GM13977 (cell line): ENCODE measurements at places on chromosomes 12 and 14.
A peak's percentile ranks its signal among the peaks of the same experiment; 100 is the strongest.

GRCh38 chr14:91750634-91751198, 18.8 kb upstream of the CATSPERB start:
- no peak for DNase-seq

DNA sequence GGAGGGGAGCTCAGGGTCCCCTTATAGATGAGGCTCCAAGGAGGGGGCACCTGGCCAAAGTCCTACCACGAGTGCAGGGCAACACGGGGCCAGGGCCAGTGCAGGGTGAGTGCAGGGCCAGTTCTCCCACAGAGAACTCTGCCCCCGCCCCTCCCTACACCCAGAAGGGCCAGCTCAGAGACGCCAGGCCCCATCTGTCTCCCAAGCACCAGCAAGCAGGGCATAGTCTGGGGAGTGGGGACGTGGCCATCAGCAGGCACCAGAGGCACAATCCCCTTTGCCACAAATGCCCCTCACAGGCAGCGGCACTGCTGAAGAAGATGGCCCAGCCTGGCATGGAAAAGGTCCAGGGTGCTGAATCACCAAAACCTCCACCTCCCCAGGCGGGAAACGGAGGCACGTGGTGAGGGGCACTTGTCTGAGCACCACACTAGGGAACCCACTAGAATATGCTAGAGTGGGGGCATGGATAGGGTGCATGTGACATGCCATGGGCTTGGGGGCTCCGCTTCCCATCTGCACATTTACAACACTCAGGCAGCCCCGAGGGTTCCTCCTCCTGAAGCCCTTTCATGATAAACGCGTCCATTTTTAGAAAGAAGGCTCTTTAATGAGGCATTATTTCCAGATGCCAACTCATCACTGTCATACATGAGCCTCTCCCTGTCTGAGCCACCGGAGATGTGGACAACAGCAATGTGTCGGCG, 17.8 kb downstream of the CCDC85C start:
- no peak for DNase-seq

DNA sequence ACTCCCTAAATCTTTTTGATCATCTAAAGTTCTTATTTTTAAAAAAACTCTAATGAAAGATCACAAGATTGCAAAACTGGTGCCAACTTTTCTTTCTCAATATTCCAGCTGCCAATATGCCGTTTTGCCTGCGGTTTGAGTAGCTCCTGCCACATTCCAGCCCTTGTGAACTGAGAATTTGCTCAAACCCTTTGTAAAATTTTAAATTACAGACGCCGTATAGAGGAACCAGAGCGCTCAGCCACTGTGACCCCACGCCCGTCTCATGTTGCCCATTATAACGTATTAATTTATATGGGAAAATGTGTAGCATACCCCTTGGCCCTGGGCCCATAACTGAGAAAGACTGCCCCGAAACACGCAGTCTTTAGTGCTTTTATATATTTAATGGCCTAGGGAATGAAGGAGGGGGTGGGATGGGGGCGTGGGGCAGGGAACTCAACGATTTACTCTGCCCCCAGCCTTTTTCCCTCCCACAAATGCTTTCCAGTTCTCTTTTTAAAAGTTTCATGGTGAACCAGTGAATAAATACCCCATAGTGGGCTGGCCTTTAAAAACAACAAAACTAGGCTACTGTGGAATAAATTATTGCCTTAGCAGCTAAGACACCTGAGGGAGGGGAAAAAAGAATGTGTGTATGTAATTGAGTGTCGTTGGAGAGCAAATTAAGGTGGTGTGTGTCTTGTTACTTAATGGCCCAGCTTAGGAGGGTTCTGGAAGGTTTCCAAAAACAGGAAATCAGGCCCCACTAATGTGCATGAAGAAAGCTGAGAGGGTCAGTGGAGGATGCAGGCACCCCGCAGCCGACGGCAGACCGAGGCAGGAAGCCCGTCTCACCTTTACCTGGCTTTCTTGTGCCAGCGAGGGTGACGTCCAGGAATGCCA, 45.7 kb upstream of the RFLNA start:
- no peak for DNase-seq

DNA sequence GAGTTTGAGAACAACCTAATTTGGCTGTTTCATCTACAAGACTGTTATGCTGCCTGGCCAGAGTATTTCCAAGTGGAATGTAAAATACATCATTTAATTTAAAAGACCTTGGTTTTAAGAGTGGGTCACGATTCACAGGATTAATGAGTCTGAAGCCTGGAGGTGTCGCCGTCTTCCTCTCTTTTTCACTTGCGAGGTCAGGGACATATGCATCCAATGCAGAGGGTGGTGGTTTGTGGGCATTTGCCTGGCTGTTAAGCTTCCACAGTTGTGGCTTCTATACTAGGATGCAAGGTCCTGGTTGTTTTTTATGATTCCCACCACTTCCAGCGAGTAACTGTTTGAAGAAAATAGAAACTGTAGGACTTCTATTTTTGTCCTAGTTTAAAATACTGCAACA, 22.8 kb upstream of the RASSF3 start:
- DNase-seq: no peak

DNA sequence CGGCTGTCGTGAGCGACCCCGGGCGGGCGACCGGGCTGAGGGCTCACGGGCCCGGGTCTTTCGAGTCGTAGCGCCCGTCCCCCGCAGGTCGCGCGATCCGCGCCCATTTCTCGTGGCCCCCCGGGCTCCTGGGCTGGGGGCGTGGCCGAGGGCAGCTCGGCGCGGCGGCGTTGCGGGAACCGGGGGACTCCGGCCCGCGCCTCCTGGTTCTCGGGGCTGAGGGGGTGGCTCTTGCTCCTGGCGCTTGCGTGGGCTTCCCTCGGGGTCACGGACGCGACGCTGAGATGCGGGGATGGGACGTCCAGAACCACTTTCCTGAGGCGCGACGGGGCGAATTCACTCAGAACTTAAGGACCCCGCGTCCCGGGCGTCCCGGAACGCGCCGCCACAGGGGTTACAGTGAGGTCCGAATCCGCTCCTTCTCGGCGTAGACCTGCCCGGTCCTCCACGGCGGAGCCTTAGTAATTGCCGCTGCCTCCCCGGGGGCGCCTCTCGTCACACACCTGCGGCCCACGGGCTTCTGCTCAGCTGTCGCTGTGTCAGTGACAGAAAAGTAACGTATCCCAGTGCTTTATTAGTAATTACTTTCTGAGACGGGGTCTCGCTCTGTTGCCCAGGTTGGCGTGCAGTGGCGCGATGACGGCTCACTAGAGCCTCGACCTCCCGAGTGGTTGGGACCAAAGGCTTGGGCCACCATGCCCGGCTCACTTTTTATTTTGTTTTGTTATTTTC, 606 bp downstream of the EP400 start:
- peak; percentile 58 for DNase-seq

DNA sequence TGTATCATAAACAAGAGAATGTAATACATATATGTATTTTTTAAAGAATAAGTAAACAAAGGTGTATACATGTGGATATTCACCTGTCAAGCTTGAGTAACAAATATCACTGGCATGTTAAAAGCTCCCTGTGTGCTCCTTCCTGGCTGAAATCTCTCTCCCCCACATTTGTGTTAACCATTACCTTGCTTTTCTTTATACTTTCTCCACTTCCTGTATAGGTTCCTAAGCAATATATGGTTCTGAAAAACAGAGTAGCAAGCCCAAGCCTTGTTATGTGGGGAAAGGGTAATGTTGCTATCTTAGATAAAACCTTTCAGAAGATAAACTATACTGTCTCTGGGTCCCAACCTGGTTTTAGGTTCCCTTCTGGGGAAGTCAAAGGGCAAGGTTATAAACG, 32.3 kb upstream of the TBC1D30 start:
- no peak for DNase-seq

- DNase-seq: no peak
Measured at GRCh38 chr12:98260276-98260675, 255.1 kb upstream of the TMPO start.

GRCh38 chr12:3311491-3312103, 179.4 kb upstream of the PRMT8 start:
- DNase-seq: no peak

DNA sequence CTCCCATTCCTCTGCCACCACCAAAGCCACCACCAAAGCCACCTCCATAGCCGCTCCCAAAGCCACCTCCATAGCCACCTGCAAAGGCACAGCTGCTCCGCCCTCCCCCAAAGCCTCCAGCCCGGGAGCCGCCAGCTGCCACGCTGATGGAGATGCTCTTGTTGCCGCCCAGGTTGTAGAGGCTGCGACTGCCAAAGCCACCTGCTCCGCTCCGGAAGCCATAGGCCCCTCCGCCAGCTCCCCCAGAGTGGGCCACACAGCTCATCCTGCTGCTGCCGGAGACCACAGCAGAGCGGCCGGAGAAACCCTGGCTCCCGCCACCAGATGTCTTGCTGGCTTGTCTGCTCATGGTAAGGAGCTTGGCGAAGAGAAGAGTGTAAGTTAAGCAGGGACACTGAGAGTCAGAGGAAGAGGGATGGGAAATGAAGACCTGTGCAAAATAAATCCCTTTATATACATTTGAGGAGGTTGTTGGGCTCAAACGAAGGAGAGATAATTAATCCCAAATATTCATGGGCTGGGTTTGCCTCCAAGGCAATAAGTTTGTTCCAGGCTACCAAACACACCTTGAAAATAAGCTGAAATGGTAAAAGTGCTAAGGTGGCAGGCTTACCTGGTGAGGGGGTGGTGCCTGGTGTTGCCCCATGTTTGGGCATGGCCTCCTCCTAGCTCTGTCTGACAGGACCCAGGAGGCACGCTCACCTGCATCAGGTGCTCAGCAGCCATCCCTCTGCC, at the start of gene KRT3:
TSS of gene KRT3 (minus strand) at position 424 of the 735 bp plus-strand sequence. CDS start at position 349, 75 bp downstream.
- DNase-seq: no peak

DNA sequence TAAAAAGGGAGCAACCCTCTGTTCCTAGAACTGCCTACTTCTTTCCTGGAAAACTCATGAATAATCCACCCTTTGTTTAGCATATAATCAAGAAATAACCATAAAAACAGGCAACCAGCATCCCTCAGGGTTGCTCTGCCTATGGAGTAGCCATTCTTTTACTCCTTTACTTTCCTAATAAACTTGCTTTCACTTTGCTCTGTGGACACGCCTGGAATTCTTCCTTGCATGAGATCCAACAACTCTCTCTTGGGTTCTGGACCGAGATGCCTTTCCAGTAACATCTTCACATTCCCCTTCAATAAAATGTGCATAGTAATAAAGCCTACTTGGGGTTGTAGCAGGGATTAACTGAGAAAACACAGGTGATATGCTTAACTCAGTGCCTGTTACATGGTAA, 286.4 kb upstream of the AMIGO2 start:
- DNase-seq: no peak

- DNase-seq: peak; percentile 82
Measured at GRCh38 chr12:108633534-108634248, at the start of gene SELPLG. SELPLG (minus strand) TSS chr12:108633894; CDS start chr12:108624307, 9,587 bp downstream.

DNA sequence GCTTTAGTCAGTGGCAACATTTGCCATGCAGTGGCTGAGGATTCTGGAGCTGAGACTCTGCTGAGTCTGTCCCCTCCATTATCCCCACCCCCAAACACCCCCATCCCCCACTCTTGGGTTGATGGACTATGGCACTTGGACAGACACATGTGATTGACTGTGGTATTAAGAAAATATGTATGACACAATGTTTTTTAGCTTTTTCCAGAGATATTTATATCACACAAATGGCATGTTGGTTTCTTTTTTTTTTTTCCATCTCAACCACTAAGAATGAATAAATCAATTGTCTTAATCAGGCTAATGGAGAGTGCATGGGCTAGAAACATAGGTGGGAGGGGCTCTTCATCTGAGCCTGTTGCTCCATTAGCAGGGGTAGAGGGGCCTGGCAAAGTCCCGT, 30.7 kb upstream of the MAP1LC3B2 start:
- no peak for DNase-seq

GRCh38 chr12:73514672-73515071, 1023.0 kb upstream of the ATXN7L3B start:
- no peak for DNase-seq

DNA sequence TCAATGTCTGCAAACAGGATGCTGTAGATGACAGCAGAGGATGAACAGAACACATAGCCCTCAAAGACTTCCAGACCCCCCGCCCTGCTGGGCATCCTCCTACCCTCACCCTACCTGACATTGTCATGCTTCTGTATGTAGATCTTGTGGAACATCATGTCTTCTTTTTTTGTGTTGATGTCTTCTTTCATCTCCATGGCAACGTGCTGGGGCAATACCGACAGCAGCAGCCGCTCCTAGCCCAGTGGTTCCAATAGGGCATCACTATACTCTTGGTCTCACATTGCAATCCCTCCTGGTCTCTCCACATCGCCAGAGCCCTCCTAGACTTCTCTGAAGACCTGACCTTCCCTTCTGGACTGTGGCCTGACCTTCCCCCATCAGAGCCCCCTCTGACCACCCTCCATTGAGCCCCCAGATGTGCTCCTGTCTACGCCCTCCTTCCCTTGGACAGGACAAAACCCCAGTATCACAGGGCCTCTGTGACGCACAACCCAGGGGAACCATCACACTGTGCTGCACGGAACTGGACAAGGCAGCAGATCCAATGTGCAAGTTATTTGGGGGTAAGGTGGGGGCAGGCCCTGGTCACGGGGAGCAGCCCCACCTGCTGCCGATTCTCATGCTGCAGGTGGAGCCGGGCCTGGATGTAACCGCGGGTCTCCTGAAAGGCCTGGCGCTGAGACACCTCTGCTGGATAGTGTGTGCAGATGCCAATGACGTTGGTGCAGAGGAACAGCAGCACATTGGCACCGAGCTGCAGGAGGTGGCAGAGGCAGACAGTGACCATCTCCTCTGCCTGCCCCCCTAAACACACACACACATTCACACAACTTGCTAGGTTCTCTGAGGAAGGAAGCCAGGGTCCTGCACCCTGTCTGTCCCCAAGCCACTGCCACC, 11.1 kb downstream of the ADCY6 start:
- no peak for DNase-seq

DNA sequence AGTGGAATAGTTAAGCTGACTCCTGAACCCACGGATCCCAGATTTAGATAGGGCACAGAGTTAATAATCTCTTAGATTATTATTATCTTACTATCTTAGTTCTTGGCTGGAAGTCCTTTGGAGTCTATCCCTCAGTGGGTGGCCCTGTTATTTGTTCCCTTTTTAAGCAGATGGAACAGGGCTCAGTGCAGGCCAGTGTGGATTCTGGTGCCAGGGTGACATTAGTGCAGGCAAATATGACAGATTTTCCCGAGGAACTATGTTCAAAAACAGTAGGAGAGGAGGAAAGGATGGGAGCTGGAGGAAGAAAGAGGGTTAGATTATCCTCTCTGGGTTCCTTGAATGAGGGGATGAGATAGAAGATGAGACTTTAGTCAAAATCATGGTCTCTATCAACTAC, 41.4 kb upstream of the CISTR start:
- DNase-seq: no peak

- DNase-seq: no peak
Measured at GRCh38 chr12:69284131-69284530, 44.8 kb downstream of the CPSF6 start.

GRCh38 chr12:88577537-88577936, 2.7 kb downstream of the KITLG start:
- DNase-seq: no peak

GRCh38 chr12:132524405-132524804, 34.5 kb downstream of the FBRSL1 start:
- no peak for DNase-seq

GRCh38 chr12:128727999-128728398, 95.8 kb downstream of the SLC15A4 start:
- DNase-seq: no peak

DNA sequence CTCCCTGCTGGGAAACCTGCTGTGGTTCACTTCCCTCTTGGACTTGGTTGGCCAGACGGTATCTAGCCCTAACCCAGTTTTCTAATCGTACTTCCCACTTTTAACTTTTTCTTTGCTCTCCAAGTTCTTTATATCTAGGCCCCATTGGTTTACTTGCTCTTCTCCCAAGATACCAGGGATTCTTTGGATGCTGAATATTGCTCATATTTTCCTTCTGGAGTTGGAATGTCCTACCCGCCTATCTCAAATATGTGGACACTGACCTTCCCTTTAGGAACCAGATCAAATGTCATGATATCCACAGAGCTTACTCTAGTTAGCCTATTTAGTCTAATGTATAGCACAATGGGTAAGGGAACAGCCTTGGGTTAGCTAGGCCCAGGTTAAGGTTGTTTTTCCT, 228.6 kb downstream of the DACT1 start:
- no peak for DNase-seq
